ENCODE measurements at places on chromosomes 5 and 9. TPM values are rescaled to one million over a fixed set of nuclear protein-coding genes. Genes with fewer than 3 reads are reported as not detected.
A peak's percentile ranks its signal among the peaks of the same experiment; 100 is the strongest.

DNA sequence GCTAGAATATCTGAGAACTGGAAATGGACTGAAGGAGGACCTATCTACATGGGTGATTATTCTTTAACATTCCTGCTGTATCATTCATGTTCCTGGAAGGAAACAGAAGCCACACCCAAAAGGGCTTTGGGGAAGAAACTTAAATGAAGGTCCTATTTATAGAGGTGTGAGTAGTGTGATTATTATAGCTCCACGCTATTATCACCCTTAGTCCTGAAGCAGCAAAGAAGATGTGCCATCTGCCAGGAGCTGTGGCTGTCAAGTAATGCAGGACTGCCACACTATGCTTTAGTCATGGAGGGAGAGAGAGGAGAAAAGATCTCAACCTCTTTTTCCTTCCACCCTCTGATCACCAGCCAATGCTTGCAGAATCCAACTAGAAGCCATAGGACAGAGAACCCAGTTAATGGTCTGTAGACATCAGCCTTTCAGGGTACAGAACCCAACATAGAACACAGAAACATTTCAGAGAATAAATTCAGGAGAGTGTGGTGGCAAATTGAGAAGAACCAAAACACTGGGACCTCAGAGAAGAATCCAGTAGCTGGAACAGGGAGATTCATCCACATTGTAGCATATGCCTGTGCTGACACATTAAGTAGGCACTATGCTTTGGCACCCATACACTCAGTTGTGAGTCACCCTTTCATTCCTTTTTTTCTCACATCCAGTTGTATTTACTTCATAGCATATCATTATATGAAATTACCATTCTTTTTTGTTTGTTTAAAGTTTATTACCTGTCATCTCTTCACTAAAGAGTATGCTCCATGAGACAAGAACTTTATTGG lies 21.0 kb upstream of the RNF180 start:
- H3K27me3 ChIP-seq, result no peaks in the 10 kb centered on the region
- DNase-seq, result no peak
- no peak overlapping the region for H3K27ac ChIP-seq
- H3K36me3 ChIP-seq, result no peaks in the 10 kb centered on the region

DNA sequence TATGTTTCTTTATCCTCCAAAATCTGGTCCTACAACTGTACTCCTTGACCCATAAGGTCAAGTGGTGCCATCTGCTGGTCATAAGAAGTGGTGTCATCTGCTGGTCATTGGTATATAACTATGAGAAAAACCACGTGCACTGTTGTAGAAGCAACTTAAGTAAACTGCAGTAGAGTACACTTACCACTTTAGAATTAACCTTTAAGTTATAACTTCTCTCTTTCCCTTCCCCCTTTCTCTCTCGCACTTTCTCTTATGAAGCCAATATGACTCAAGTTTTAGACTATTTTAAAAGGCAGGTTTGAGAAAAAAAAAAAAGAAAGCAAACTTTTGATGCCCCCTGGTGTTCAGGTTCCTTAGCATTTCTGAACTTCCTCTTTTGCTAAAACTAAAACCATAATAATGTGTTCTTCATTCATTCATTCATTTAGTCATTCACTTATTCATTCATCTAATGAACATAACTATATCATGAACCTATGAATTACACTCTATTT lies 12.8 kb upstream of the MTAP start:
- peaks cover 5% of the 10 kb centered on the region for H3K4me1 ChIP-seq
- no peaks in the 10 kb centered on the region for H3K36me3 ChIP-seq
- peaks cover 9% of the 10 kb centered on the region for H3K27me3 ChIP-seq
- H3K4me3 ChIP-seq, result peak overlapping the region; percentile 60
- peak overlapping the region; percentile 77 for H3K27ac ChIP-seq

GRCh38 chr5:115377468-115378217 lies 81.2 kb upstream of the CCDC112 start:
- no peaks in the 10 kb centered on the region for H3K36me3 ChIP-seq
- peaks cover 9% of the 10 kb centered on the region for H3K27me3 ChIP-seq
- H3K27ac ChIP-seq, result no peak overlapping the region
- H3K4me3 ChIP-seq, result no peak overlapping the region
- DNase-seq, result no peak

Gene CERCAM
- 0.79 TPM for total RNA-seq

Gene BTNL8
- not detected for total RNA-seq

Gene CER1
- total RNA-seq, result not detected

DNA sequence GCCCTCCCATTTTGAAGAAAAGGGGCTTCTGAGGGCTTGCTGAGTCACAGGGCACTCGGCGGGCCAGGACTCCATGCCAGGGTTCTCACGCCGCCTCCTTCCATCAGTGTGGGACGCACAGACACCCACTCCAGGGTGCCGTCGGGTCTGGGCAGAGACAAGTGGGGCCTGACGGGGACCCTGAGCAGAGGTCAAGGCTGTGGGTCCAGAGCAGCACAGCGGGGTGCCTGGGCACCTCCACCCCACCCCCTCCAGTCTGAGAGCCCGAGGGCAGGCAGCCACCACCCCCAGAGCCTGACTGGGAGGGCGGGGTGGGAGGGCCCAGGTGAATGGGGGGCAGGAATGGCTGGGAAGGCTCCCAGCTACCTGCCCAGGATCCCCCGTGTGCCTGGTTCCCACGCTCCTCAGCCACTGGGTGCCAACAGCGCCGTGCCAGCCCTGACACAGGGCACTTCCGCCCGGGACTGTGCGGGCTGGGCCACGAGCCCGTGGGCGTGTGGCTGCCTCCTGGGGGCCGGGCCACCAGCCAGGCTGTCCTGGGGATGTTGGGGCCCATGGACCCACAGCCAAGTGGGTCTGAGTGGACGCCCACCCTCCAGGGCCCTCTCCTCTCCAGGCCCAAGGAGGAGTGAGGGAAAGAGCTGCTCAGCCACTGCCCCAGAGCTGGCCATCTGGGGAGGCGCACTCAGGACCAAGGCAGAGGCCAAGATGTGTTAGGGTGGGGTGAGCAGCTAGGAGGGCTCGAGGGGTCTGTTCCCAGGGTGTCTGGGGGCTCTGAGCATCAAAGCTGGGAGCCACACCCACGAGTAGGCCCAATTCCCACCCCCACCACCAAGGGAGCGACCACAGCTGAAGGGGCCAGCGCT lies 10.1 kb upstream of the NRARP start:
- peaks cover 2% of the 10 kb centered on the region for H3K27me3 ChIP-seq
- DNase-seq, result no peak
- H3K4me3 ChIP-seq, result no peak overlapping the region
- peaks cover 2% of the 10 kb centered on the region for H3K4me1 ChIP-seq
- no peaks in the 10 kb centered on the region for H3K36me3 ChIP-seq
- H3K27ac ChIP-seq, result no peak overlapping the region

GRCh38 chr9:12753931-12754330 lies 20.9 kb upstream of the LURAP1L start:
- H3K4me1 ChIP-seq, result no peaks in the 10 kb centered on the region
- no peak overlapping the region for H3K4me3 ChIP-seq
- H3K36me3 ChIP-seq, result no peaks in the 10 kb centered on the region

GRCh38 chr5:77151501-77151900 lies 59.0 kb upstream of the PDE8B start:
- H3K4me3 ChIP-seq, result no peak overlapping the region
- H3K4me1 ChIP-seq, result peaks cover 25% of the 10 kb centered on the region
- H3K27ac ChIP-seq, result no peak overlapping the region
- no peaks in the 10 kb centered on the region for H3K36me3 ChIP-seq

GRCh38 chr5:95283022-95283615 lies 1.8 kb downstream of the MCTP1 start:
- H3K27me3 ChIP-seq, result peaks cover 51% of the 10 kb centered on the region
- no peak overlapping the region for H3K27ac ChIP-seq
- no peak for DNase-seq

- H3K36me3 ChIP-seq, result no peaks in the 10 kb centered on the region
- H3K27me3 ChIP-seq, result peaks cover 7% of the 10 kb centered on the region
- DNase-seq, result no peak
- no peak overlapping the region for H3K4me3 ChIP-seq
These were observed 73.1 kb downstream of the TMEM232 start for GRCh38 chr5:110653231-110653970.

Gene CRHBP
- 0.27 TPM for total RNA-seq

GRCh38 chr5:74631081-74631953 lies 9.2 kb downstream of the ENC1 start:
- DNase-seq, result peak; percentile 57
- peaks cover 6% of the 10 kb centered on the region for H3K27me3 ChIP-seq
- H3K4me3 ChIP-seq, result no peak overlapping the region
- H3K36me3 ChIP-seq, result no peaks in the 10 kb centered on the region
- peak overlapping the region; percentile 82 for H3K27ac ChIP-seq
- H3K4me1 ChIP-seq, result peaks cover 31% of the 10 kb centered on the region

DNA sequence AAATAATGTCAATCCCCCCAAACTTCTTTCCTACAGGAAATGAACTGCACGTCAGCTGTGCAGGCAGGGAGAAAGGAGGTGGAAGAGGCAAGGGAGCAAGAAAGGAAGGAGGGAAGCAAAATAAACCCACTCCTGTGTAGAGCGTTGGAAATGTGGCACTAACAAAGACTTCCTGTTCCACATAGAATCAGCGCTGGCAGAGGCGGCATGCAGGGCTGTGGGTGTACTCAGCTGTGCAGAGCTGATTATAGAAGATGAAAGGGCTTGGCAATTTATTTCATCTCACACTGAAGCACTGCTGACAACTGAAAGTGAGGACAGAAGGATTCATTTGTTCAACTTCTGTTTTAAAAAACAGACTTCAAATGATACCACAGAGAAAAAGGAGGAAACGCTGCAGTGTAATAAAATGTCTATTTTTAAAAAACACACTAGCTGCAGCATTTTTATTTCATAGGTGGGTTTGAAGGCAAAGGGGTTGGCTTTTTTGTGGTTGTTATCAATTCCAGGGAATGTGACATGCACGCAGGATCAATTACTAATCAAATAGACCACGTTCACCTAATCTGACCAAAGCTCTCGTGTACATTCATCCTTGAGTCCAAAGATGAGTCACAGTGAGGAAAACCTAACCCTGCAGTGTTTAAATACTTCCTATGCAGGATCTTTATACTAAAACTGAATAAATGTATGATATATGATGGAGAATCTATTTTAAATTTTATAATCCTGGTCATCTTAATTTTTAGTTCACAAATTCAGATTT lies 583.5 kb downstream of the ZNF608 start:
- no peaks in the 10 kb centered on the region for H3K27me3 ChIP-seq
- peak; percentile 13 for DNase-seq
- H3K36me3 ChIP-seq, result no peaks in the 10 kb centered on the region
- peaks cover 7% of the 10 kb centered on the region for H3K4me1 ChIP-seq
- no peak overlapping the region for H3K4me3 ChIP-seq

GRCh38 chr5:6176102-6176693 lies 202.1 kb downstream of the MED10 start:
- H3K27me3 ChIP-seq, result peaks cover 3% of the 10 kb centered on the region
- H3K4me1 ChIP-seq, result no peaks in the 10 kb centered on the region
- no peak for DNase-seq
- no peak overlapping the region for H3K4me3 ChIP-seq
- no peaks in the 10 kb centered on the region for H3K36me3 ChIP-seq

DNA sequence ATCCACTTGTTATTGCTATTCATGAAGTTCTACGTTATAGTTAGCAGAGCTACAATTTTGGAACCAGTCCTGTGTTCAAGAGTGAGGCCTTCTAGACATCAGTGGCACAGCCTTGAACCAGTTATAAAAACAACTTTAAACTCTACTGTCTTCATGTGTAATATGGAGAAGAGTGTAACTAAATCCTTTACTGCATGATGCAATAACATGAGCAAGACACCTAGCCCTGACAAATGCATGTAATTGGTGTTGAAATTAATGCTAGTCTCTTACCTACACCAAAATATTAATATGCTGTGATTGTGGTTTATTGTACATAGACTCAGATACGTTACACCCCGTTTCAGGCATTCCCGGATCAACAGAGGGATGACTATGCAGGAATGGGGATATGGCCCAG lies 654.6 kb downstream of the IRX1 start:
- no peak overlapping the region for H3K4me3 ChIP-seq
- H3K27me3 ChIP-seq, result no peaks in the 10 kb centered on the region
- no peak for DNase-seq
- no peaks in the 10 kb centered on the region for H3K4me1 ChIP-seq
- no peaks in the 10 kb centered on the region for H3K36me3 ChIP-seq

DNA sequence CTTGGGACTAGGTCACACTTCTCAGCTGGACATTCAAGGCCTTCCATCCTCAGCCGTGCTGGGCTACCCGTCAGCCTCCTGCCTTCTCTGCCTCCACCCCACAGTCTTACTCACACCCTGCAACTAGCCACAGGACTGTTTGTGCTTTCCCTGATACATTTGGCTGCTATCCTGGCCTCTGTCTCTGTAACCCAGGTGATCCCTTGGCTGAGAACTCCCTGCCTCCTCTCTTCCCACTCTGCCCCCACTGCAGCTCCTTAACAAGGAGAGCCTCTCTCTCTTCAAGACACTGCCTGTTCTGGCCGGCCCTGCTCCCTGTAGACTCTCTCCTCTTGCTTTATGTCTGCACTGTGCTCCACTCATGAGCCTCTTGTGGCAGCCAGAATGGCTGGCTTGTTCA lies 120.6 kb downstream of the MSX2 start:
- no peaks in the 10 kb centered on the region for H3K36me3 ChIP-seq
- H3K27me3 ChIP-seq, result peaks cover 2% of the 10 kb centered on the region
- H3K4me3 ChIP-seq, result no peak overlapping the region
- no peak for DNase-seq

DNA sequence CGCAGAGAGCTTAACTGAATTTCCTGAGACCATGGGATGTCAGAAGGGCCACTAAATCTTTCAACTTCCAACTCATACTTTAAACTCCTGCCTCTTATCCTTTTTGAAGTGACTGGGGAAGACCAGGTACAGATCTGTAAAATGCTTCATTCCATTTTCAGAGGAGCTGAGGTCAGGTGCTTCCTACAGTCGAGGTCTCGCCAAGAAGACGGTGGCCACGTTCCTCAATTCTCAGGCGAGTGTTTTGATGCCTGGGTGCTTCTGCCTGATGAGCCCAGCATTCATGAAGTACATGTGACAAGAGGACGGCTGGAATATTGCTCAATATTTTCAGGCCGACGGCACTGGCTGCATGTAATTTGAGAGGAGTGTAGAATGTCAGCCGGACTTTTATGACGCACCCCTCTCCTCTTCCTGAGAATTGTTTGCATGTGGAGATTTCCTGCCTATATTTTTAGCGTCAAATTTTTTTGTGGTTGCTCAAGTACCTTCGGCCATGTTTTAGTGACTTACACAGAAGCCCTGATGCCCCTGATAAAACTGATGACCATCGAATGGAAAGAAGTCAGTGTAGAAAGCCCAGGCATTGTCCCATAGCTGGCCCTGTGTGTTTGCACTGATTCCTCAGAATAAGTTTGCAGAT lies 38.8 kb upstream of the GLRX start:
- H3K4me3 ChIP-seq, result peak overlapping the region; percentile 28
- peaks cover 73% of the 10 kb centered on the region for H3K4me1 ChIP-seq
- DNase-seq, result no peak
- H3K36me3 ChIP-seq, result no peaks in the 10 kb centered on the region
- H3K27me3 ChIP-seq, result no peaks in the 10 kb centered on the region

Gene DMRT3
- not detected for total RNA-seq

Gene C9orf57
- not detected for total RNA-seq

- DNase-seq, result no peak
- no peaks in the 10 kb centered on the region for H3K4me1 ChIP-seq
- no peaks in the 10 kb centered on the region for H3K36me3 ChIP-seq
- no peak overlapping the region for H3K27ac ChIP-seq
- no peaks in the 10 kb centered on the region for H3K27me3 ChIP-seq
These were observed 40.8 kb upstream of the ADAMTS19 start for GRCh38 chr5:129419292-129419691.

Gene RASGEF1C
- total RNA-seq, result not detected

Data from activated CD4-positive, alpha-beta T cell treated with anti-CD3 and anti-CD28 coated beads for 36 hours (primary cell).